ENCODE measurements at places on chromosomes 13 and 19.
A peak's percentile ranks its signal among the peaks of the same experiment; 100 is the strongest.

DNA sequence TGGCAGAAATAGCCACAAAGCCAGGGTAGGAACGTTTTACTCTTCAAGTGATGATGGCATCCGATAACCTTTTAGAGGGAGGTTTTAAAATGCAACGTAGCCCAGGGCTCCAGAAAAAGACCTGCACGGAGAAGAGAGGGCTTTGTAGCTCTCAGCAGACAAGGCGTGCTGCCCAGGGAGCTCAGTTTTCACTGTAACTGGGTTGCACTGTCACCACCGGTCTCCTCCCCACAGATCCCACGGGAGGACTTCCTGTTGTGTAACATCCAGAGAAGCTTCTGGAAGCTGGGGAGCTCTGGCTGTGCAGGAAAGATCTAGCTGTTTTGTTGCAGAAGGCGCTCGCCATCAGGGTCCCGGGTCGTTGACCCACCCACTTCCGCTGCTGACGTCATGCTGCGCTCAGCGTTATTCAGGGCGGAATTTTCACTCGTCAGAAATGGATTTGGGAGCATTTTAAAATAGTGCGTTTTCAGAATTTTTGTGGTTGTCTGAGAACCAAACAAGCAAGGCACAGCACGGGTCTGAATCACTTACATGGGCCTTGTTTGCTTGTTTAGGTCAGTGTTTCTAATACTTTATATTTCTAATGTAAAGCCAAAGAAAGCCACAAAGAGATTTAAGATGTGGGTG, 50.8 kb downstream of the ATP11A start:
- DNase-seq: no peak

GRCh38 chr13:29920025-29920643, 69.7 kb upstream of the UBL3 start:
- DNase-seq: no peak

- no peak for DNase-seq
Observed at GRCh38 chr19:13899393-13899792, 6.5 kb downstream of the BRME1 start.

DNA sequence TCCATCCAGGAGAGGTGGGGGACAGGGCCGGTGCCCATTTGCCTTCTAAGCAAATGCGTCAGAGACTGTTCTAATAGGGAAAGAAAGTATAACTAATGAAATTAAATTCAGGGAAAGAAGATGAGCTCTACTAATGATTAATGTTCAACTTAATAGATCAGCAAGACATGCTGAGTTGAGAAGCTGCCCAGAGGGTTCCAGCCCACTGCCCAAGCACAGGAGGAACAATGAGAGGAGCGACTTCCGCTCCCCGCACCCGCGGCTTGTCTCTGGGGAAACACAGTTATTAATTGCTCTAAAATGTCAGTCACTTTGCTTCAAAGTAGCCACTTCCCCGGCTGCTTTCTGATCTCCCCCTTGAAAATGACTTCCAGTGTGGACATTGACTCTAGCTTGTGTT, 331.3 kb downstream of the UQCRFS1 start:
- DNase-seq: peak; percentile 24

Data from left kidney (tissue), 8 donors.